Tibial nerve (tissue), 4 donors: ENCODE measurements at places on chromosomes 16 and 17.
A peak's percentile ranks its signal among the peaks of the same experiment; 100 is the strongest.

DNA sequence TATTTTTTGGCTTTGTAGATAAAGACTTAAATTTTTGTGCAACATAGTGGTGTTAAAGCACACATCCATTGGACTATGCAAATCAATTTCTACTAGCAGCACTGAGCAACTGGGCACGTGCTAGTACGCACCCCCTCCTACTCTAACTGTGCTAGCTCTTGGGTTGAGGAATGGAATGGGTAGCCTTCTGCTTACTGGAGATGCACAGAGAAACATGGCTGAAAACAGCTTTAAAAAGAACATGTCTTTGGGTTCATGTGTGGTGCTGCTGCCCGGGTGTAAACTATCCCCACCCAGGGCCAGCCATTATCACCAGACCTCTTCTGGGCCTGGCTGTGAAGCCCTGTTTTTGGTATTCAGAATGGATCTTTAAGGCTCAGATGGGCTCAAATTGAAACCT, 7.3 kb downstream of the ESRP2 start:
- DNase-seq: no peak

GRCh38 chr16:4373356-4373908, 1.8 kb downstream of the VASN start:
- DNase-seq: no peak

GRCh38 chr16:58511933-58512815, 3.1 kb upstream of the SETD6 start:
- DNase-seq: peak; percentile 57

DNA sequence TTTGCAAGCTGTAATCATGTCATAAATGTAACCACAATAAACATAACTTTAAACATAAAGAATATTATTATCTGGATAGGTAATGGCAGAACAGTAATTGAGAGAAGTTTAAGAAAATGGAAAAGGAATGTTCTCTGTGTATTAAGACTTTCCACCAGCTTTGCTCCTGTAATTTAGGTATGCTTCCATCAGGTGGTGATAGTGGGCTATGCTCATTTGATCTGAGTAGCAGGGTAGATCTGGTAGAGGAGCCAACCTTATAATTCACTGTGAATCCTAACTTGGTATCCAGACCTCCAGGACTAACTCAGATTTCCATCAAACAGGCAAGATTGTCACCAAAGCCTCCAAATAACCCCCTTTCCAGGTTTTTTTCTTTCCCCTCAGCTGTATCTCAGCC, 137.9 kb upstream of the ZKSCAN2 start:
- DNase-seq: no peak

DNA sequence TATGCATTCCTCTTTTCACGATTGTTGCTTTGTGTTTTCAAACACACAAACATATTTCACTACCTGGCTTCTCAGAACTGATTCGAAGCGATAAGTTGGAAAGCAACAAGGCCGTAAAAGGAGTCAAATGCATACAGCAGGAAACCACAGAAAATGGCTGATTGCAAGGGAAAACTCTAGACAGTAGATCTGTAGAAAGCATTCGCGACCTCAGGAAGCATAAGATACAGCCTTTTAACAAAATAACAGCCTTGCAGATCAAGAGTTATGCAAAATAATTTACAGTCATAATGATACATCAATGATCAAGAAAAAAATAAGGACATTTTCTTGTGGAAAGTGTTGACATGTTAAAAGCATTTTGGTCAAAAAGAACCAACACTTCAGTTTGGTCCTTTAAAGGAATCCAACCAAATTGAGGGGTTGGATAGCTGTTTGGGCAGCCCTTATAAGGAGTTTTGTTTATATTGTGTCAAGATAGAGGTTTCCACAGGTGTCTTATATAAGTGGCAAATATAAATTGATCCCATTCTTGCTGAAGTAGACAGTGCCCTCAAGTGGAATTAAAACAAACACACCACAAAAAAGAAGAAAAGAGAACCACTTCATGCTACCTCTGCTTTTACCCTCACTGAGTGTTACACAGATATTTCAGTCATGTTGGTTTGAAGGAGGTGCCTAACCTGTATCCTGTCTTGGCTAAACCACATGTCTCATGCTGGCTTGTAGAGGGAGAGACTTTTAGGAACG, 5.5 kb downstream of the CYLD start:
- DNase-seq: no peak

GRCh38 chr17:56710986-56711385, 117.5 kb downstream of the NOG start:
- DNase-seq: no peak

- DNase-seq: no peak
Measured at GRCh38 chr16:67672306-67672705, 5.7 kb downstream of the C16orf86 start.

DNA sequence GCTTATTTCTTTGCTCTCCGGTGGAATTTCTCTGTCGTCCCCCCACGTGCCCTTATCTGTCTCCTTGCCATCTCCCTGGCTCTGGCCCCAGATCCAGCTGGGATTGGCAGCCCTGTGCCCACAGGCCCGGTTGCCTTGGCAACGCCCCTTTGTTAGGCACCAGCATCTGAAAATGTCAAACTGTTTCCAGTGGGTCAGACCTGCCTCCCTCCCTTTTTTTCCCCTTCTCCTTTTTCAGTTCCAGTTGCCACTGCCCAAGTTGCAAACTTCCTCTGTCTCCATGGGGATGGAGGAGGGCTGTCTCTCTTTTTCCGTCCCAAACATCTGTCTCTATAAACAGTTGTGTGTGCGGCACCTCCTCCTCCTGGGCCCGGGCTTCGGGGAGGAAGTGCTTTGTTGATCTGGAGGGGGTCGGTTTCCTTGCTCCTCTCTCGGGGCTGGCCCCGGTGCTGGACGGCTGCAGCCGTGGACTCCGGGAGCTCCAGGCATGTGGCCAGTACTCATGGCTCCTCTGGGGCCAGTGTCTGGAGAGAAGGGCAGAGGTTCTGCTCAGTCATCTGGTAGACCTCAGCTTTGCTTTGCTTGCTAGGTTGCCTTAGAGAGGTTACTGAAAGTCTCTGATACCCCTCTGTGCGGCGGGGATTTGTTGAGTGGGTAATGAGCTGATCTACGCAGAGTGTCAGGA, 35.3 kb downstream of the SOCS3 start:
- peak; percentile 79 for DNase-seq

GRCh38 chr17:13182450-13182849, 164.6 kb upstream of the ELAC2 start:
- no peak for DNase-seq

GRCh38 chr16:716200-716568, 1.3 kb downstream of the METRN start:
- no peak for DNase-seq

DNA sequence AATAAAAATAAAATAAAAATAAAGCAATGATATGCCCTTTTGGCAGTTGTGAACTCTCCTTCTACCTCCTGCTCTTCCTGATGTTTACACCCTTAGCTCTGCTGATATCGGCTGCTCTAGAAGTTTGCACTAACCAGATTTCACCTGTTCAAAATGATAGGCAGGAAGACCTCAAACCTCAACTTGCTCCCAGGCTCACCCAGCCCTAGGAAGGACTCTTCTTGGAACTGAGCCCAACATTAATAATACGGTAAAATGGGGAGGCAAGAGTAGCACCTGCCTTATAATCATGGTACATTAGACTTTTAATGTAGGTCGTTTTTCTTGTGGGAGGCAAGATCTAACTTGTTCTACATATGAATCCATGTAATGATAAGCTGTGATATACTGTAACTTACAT, 61.2 kb upstream of the MED13 start:
- no peak for DNase-seq

GRCh38 chr17:4827399-4827798, 5.7 kb upstream of the MINK1 start:
- no peak for DNase-seq

GRCh38 chr16:23384878-23385277, 68.1 kb downstream of the COG7 start:
- no peak for DNase-seq
